Dermis microvascular lymphatic vessel endothelial cell (primary cell): ENCODE measurements at places on chromosomes 11 and 22. TPM values are rescaled to one million over a fixed set of nuclear protein-coding genes. Genes with fewer than 3 reads are reported as not detected.

Gene KDM4E
- not detected in 2 replicates for total RNA-seq

Gene OR5A1
- total RNA-seq = not detected in 2 replicates

Gene PPP6R3
- 115 and 118 TPM in 2 replicates for total RNA-seq

Gene HORMAD2
- not detected in 2 replicates for total RNA-seq

Gene SLC1A2
- not detected in 2 replicates for total RNA-seq

Gene TSGA10IP
- total RNA-seq = not detected in 2 replicates

Gene FAU
- 211 and 383 TPM in 2 replicates for total RNA-seq

Gene CDC42EP1
- total RNA-seq = 6.8 and 14.8 TPM in 2 replicates

Gene OR52A1
- not detected in 2 replicates for total RNA-seq

Gene NUMA1
- total RNA-seq = 101 and 119 TPM in 2 replicates

Gene TUBA8
- total RNA-seq = 0.63 and 0.77 TPM in 2 replicates

Gene CD248
- total RNA-seq = under 0.01 and 0.13 TPM in 2 replicates

Gene CALCA
- total RNA-seq = not detected in 2 replicates

Gene MPPED2
- 0.39 and 0.76 TPM in 2 replicates for total RNA-seq

Gene PKNOX2
- total RNA-seq = not detected in 2 replicates

Gene PELI3
- total RNA-seq = 3.3 and 5.9 TPM in 2 replicates

Gene ELFN2
- total RNA-seq = under 0.01 TPM in 2 replicates

Gene ACAT1
- 102 and 110 TPM in 2 replicates for total RNA-seq

Gene CRYAB
- 0.13 TPM in 2 replicates for total RNA-seq
